Left renal pelvis (tissue), 4 donors: ENCODE measurements at places on chromosomes 1 and 21. TPM values are rescaled to one million over a fixed set of nuclear protein-coding genes. Genes with fewer than 3 reads are reported as not detected.

Gene LCE1E
- not detected for polyA plus RNA-seq

Gene ADORA1
- polyA plus RNA-seq = 3.8 TPM

Gene AGT
- polyA plus RNA-seq = 12.0 TPM

GRCh38 chr1:65423884-65424572 lies 3.6 kb downstream of the LEPR start:
- no peak for DNase-seq

GRCh38 chr1:58893257-58893869 lies 109.5 kb upstream of the JUN start:
- DNase-seq = no peak

- no peak for DNase-seq
Measured at GRCh38 chr1:68142036-68142435, 90.3 kb downstream of the WLS start.

- DNase-seq = no peak
Measured at GRCh38 chr1:92817986-92818764, 13.7 kb upstream of the RPL5 start.

DNA sequence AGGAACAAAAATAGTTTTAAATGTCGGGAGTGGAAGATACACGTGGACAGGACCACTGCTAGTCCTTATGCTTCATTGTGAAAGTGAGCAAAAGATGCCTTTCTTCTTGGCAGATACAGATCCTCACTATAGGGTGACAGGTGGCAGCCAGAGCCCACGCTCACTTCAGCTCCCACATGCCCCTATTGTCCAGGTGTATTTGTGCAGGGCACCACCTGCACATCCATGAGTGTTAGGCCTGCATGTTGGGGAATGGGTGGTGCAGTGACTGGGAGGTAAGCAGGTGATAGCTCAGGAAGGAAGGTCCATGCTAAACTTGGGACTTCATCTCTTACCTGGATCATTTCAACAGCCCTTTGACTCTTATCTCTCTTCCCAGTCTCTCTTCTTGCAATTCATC lies 27.4 kb downstream of the SLC5A9 start:
- DNase-seq = no peak

GRCh38 chr1:25565626-25566025 lies 22.2 kb downstream of the LDLRAP1 start:
- no peak for DNase-seq
